ENCODE measurements at places on chromosomes 12 and 14.

DNA sequence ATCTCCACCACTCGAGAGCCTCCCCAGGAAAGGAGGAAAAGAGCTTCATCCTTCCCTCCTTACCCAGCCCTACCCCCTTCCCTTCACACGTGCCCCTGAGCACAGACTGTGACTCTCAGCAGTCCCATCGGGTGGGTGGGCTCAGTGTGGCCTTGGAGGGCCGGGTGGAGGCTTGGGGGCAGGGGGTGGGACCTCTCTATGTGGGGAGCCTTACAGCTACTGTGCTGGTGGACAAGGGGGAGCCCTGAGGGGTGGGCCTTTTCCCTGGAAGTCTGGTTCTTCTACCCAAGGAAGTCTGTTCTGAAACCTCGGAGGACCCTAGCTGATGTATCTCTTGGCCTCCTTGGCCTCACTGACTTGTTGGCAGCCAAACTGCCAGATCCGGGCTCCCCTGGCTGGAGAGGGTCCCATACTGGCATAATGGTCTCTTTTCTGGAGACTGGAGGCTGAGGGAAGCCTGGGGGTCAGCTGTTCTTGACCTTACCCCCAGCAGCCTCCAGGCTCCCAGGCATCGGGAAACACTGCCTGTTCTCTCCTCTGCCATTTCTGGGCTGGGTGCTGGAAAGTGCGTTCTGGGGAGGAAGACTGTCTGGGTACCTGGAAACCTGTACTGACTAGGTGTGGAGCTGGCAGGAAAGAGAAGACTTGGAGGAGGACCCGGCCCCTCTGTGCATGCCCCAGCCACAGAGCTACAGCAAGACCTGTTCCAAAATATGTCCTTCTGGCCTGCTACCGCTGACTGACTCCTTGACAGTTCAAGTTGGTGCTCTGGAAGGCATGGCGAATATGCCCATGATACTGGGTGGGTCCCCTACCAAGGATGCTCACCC lies 7.6 kb downstream of the VASH1 start:
- no peak for DNase-seq

DNA sequence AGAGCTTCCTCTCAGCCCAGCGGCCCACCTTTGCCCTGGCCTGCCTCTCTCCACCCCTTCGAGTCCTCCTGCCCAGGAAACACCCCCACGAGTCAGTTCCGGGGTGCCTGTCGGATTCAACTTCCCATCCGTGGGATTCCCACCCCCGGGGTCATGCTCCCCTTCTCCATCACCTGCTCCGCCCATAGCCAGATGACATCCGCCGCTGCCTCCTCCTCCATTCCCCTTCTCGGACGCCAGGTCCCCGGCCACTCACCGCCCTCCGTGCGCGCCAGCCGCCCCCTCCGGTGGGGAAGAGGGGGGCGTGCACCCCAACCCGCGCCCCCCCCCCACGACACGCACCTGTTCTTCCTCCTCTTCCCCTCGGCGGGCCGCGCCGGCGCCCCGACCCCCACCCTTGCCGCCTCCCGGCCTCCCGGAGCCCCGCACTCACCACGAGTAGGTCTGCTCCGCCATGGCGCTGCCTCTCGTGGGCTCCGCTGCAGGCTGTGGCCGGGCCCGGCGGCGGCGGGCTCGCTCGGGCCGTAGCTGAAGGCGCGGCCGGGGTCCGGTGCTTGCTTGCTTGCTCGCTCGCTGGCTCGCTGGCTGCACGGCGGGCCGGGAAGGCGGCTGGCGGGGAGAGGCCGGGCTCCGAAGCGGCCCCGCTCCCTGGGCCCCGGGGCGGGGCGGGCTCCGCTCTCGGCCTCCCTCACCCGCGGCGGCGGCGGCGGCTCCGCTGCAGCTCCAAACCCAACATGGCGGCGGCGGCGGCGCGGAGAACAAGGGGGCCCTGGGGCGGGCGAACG lies 554 bp downstream of the SPPL3 start:
- DNase-seq = peak; percentile 39

DNA sequence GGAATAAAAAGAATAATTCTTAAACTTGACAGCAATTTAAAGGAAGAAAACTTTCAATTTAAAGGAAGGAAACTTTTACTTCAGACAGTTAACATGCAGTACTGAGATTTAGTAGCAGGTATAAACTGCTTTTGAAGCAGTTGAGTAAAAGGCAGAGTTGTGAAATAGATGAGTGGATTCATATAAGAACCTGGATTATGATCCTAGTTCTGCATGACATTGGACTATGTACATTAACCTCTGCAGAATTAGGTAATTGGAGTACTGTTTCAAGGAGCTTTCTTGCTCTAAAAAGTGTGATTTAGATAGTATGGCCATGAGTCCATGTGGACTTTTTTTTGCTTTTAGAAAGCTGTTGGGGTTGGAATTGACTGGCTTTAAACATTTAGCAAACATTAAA lies 29.7 kb downstream of the ATP2A2 start:
- no peak for DNase-seq

DNA sequence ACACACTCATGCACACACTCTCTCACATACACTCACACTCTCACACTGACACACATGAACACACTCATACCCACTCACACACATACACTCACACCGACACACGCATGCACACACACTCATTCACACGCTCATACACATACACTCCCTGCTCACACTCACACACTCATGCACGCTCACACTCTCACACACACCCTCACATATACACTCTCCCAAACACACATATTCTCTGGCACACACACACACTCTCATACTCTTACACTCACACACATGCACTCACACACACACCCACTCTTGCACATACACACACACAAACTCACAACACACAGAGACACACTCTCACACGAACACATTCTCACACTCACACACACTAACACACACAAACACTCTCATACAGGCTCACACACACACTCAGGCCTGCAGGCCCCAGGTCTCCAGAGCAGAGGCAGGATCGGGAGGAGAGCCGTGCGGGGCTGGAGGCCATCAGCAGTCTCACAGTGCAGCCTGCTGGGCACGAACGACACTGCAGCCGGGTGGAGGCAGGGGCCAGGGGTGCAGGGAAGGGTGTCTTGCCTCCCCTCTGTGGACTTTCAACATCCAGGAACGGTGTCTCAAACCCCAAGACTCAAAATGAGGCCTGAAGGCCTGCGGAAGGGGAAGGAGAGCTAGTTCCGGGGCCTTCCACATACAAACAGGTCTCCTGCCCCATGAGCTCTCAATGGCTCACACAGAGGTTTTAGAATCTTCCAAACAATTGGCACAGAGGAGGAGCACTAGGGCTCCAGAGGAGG lies 148.7 kb downstream of the ANO2 start:
- no peak for DNase-seq

- no peak for DNase-seq
These were observed 54.9 kb downstream of the TMEM132D start for GRCh38 chr12:129848876-129849275.

DNA sequence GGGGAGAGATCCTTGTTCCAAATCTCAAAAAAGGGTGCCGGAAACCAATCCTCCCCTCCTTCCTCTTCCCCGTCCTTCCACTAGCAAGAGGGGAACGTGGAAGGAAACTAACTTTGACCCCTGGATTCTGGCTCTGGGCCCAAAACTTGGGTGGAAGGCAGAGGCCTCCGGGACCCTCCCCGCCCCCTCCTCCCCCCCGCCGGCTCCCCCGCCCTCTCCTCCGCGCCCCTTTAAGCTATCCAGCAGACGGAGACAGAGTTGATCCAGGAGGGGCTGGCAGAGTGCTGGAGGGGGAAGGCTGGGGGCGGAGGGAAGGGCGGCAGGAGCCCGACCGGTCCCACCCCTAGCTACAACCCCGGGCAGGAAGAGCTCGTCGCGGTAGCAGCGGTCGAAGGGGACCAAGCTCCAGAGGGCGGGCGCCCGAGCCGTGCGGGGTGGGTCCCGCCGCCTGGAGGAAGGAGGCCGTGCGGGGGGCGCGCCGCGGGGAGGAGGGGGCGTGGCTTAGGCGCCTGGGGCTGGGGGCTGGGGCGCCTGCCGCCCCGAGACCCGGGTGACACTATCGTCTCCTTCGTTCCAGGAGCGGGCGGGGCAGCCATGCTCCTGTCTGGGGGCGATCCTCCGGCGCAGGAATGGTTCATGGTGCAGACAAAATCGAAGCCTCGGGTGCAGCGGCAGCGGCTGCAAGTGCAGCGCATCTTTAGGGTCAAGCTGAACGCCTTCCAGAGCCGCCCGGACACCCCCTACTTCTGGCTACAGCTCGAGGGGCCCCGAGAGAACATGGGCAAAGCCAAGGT lies at the start of gene NYNRIN:
Gene NYNRIN (plus strand): TSS at position 351 of the 794 bp plus-strand sequence. CDS start 244 bp downstream, at position 595.
- peak; percentile 14 for DNase-seq

DNA sequence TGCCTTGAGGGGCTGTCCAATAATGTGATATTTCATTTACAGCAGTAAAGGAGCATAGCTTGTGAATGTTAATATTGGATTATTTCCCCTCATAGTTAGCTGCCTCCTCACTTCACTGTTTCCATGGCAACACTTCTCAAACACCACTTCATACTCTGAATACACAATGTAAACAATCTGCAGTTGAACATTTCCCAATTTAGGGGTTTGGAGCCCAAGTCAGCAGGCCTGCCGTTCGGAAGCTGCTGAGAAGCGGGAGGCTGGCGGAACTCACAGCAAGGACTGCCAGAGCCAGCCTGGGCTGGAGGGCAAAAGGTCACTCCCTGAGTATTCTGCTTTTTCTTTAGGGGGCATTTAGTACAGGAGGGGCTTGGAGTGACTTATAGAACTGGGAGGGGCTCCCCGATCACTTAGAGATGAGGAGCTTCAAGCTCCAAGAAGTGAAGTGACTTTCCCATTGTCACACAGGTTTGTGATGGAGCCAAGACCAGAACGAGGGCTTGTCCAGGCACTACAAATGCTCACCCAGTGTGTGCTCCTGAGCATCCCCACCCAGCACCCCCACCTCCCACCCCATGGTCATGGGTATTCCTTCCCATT lies 12.1 kb upstream of the SLC24A4 start:
- DNase-seq = no peak

- DNase-seq = no peak
These were observed 134.0 kb upstream of the GSC start for GRCh38 chr14:94903883-94904282.

DNA sequence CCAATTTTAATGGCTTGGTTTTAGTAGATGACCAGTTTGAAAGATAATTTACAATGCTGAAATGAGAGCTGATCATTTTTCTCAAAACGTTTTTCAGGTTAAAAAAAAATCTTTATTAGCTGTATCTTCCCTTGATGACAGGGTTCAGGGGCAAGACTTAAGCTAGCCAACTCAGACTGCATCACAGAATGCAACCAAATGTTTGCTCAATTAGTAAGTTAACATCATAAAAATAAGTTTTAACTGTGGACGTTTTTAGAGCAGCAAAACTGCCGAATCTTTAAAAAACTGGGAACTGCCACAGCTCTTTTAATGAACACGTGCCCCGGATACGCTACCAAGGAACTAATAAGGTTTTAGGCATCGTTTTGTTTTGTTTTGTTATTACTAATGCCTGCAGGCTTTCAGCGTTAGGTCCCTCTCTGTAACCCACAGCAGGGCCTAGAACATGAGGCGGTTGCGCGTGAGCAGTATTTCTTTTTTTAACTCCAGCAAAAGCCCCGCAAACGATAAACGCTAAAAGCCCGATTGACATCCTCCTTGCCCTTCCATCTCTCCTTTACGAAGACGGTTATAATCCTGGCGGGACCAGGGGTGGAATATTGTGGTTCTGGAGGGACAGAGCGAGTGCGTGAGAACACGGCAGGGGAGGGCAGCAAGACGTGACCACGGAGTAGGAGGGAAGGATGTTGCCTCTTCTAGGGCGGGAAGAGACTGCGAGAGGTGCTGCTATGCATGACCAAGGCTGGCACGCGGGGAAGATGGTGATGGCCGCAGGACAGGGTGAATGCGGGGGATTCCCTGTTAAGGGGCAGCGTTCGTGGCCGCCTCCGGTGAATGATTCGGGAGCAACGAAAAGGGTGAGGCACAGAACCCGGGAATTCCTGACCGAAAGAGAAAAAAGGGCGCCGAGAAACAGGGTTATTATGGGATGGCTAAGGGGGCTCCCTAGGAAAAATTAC lies 652 bp downstream of the SUPT16H start:
- DNase-seq = peak; percentile 3

- no peak for DNase-seq
These were observed 82.6 kb upstream of the ARHGAP5 start for GRCh38 chr14:31994391-31995033.

DNA sequence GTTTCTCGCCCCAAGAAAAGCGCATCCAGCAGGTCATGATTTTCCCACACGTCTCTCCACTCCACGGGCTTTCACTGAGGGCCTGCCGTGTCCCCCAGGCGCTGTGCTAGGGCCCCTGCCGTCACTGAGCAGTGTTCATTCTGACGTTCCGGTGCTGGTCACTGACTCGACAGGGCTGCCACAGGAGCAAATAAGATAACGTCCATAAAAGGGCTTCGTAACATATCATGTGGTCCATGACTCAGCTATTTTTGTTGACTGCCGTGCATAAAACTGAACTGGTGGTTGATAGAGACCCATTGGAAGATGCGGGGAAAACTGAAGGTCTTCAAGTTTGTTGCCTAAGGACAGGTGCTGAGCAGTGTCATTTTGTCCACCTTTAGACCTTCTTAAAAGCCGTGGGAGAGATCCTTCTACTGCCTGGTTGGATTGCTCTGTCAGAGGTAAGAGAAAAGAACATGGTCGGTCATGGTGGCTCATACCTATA lies 46.3 kb downstream of the ADGRD1 start:
- DNase-seq = no peak

- DNase-seq = no peak
These were observed 57.9 kb downstream of the PDE3A start for GRCh38 chr12:20426191-20426590.

DNA sequence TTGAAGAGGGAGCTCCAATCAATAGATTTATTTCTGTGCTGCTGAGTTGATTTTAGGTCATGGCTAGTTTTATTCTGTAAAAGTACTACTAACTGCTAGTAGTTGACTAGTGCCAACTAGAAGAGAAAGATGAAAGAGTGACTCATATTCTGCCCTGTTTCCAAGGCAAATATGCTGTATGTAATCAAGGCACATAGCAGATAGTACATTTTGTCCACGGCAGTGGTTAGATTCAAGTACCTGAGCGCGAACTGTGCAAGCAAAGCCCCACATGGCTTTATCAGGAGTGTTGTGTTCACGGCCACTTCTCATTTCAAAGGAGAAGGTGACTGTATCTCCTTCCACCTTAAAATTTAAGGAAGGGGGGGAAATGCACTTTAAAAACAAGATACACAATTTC lies 126.8 kb downstream of the TRAFD1 start:
- no peak for DNase-seq
